ENCODE measurements at places on chromosomes 1 and 21.

- no peak for DNase-seq
Measured at GRCh38 chr1:51498924-51499323, 20.1 kb downstream of the EPS15 start.

- DNase-seq, result no peak
Measured at GRCh38 chr1:147735423-147735822, 25.0 kb downstream of the GJA5 start.

GRCh38 chr1:6476483-6476882 is 10.5 kb upstream of the TNFRSF25 start:
- DNase-seq, result no peak

GRCh38 chr21:15614766-15615165 is 115.0 kb upstream of the USP25 start:
- DNase-seq, result no peak

- DNase-seq, result no peak
Measured at GRCh38 chr1:79197421-79197820, 190.9 kb upstream of the ADGRL4 start.

GRCh38 chr1:3879099-3879498 is 21.0 kb downstream of the C1orf174 start:
- DNase-seq, result no peak

GRCh38 chr1:172507741-172508140 is 25.2 kb upstream of the SUCO start:
- DNase-seq, result no peak

GRCh38 chr1:227948493-227949260 is 945 bp upstream of the WNT9A start:
- DNase-seq, result no peak

DNA sequence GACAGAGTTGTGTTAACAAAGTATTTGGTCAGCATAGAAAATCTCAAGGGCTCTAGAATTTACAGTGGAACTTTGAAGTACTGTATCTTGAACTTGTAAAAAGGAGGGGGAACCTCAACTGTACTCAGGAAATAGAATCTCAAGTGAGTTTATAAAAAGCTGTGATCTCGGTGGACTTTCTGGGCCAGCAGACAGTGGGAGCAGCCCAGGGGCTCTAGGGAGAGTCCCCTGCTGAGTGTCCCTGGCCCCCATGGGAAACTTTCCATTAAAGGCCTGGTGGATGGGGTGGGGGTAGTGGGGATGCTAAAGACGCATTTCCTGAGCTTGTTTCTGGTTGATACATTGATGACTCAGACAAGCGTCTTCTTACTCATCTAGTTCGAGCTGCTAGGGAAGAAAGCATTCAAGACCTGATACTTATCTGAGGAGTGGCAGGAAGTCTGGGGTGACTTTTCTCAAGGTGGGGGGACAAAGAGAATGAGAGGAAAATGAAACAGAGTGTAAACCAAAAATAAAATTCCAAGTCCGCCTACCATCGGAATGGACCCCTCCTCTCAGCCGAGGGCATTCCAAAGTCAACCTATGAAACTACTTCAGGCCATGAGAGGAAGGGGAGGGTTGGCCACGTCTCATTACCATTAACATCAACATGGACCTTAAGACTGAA is 65.5 kb downstream of the NID1 start:
- no peak for DNase-seq

DNA sequence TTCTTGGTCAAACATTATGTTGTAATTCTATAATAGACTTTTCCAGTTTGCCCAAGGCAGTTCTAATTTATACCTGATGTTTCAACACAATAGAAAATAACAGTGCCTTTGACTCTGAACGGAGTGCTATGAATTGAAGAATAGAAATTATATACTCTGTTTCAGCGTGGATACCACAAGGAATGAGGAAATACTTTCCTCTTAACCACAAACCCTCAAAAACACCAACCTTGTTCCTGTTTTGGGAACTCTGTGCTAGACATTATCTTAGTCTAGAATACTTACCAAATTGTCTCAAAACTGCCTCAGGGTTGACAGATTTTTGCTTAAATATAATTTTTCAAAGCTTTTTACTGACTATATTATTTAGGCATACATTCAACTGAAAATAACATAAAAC is 1629.3 kb downstream of the MRPL39 start:
- no peak for DNase-seq

DNA sequence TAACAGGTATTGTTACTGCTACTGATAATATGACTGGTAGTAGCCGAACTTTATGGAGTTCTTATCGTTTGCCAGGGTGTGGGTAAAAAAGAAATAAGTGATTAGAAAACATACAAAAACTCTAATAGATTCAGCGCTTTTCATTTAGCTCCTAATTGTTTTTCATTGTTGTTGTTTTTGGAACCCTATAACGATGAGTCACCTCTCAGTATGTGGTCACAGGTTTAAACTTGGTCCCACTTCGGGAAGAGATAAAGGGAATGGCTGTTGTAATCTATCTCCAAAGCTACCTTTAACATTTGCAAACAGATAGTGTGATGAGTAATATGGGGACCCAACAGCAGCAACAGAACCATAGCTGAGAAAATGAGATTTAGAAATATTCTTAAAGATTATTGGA is 62.7 kb upstream of the BCL10 start:
- no peak for DNase-seq

Data from NCI-H2029 (cell line).